ENCODE measurements at places on chromosomes 12 and 14. TPM values are rescaled to one million over a fixed set of nuclear protein-coding genes. Genes with fewer than 3 reads are reported as not detected.

CALCOCO1 gene
- 71.3 TPM for total RNA-seq

DEPDC4 gene
- 4.8 TPM for total RNA-seq

GRCh38 chr14:23055147-23055550, 2.2 kb downstream of the CDH24 start:
- H3K4me3 ChIP-seq = no peak overlapping the region
- H3K36me3 ChIP-seq = no peaks in the 10 kb centered on the region
- DNase-seq = no peak
- peaks cover 12% of the 10 kb centered on the region for H3K4me1 ChIP-seq

DNA sequence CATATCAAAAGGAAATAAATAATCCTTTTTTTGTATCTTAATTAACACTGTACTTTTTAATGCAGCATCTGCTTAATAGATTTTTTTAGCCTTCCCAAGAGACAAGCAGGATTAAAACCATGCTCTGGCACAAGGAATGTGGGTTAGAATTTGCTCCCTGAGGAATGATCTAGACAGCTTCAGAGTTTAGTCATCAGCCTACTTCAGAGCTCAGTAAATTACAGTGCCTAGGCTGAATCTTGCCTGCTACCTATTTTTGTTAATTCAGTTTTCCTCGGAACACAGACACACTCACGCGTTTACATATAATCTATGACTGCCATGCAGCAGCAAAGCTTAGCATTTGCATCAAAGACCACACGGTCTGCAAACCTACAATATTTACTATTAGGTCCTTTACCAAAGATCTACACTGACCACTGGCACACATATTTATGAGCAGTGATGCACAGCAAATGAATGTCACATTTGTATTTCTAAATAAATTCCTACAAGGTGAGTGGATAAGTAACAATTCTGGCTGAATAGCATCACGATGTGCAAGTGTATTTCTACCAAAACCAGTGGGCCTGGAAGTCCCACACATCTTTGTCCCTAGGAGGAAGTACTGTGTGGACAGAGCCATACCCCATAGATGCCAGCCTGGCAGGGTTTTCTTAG, 309.8 kb upstream of the TMEM132C start:
- DNase-seq = no peak
- no peak overlapping the region for H3K27ac ChIP-seq
- H3K36me3 ChIP-seq = no peaks in the 10 kb centered on the region

- H3K36me3 ChIP-seq = no peaks in the 10 kb centered on the region
- H3K4me3 ChIP-seq = no peak overlapping the region
- no peak for DNase-seq
- no peaks in the 10 kb centered on the region for H3K4me1 ChIP-seq
Measured at GRCh38 chr12:14968478-14968877, 4.4 kb upstream of the PDE6H start.

C14orf180 gene
- 2.4 TPM for total RNA-seq

DNA sequence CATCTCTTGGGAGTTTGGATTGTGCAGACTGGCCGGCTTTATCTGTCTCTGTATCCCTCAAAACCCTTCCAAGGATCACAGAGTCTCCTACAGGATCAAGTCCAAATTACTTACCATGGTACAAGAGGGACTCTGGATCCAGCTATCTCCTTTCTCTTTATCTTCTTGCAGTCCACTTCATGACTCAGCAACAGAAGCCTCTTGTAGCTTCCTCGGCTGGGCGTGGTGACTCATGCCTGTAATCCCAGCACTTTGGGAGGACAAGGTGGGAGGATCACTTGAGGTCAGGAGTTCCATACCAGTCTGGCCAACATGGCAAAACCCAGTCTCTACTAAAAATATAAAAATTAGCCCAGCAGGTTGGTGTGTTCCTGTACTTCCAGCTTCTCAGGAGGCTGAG, 189.7 kb downstream of the BCAT1 start:
- DNase-seq = peak; percentile 54
- H3K36me3 ChIP-seq = no peaks in the 10 kb centered on the region
- no peak overlapping the region for H3K4me3 ChIP-seq
- peaks cover 26% of the 10 kb centered on the region for H3K4me1 ChIP-seq
- peak overlapping the region; percentile 55 for H3K27ac ChIP-seq

- no peak for DNase-seq
- H3K27ac ChIP-seq = no peak overlapping the region
- no peak overlapping the region for H3K4me3 ChIP-seq
- H3K36me3 ChIP-seq = peaks cover 4% of the 10 kb centered on the region
- H3K4me1 ChIP-seq = peaks cover 11% of the 10 kb centered on the region
- no peaks in the 10 kb centered on the region for H3K27me3 ChIP-seq
Measured at GRCh38 chr12:46562625-46563225, 190.2 kb upstream of the SLC38A2 start.

- H3K4me3 ChIP-seq = no peak overlapping the region
- H3K4me1 ChIP-seq = peaks cover 19% of the 10 kb centered on the region
- no peaks in the 10 kb centered on the region for H3K27me3 ChIP-seq
- no peak overlapping the region for H3K27ac ChIP-seq
Measured at GRCh38 chr14:75984674-75985073, 889 bp upstream of the IFT43 start.

GRCh38 chr12:23525450-23526072, 423.9 kb downstream of the SOX5 start:
- no peak for DNase-seq
- no peaks in the 10 kb centered on the region for H3K27me3 ChIP-seq
- no peak overlapping the region for H3K27ac ChIP-seq
- no peaks in the 10 kb centered on the region for H3K4me1 ChIP-seq

KCNK13 gene
- total RNA-seq = 0.28 TPM

Measured in hepatocyte (in vitro differentiated cells).